NCI-H1436 treated with DMSO at 0.1 percent for 48 hours (cell line): ENCODE measurements at places on chromosomes 4 and X.

GRCh38 chr4:147799986-147800555 is 68.2 kb downstream of the ARHGAP10 start:
- no peak for DNase-seq

DNA sequence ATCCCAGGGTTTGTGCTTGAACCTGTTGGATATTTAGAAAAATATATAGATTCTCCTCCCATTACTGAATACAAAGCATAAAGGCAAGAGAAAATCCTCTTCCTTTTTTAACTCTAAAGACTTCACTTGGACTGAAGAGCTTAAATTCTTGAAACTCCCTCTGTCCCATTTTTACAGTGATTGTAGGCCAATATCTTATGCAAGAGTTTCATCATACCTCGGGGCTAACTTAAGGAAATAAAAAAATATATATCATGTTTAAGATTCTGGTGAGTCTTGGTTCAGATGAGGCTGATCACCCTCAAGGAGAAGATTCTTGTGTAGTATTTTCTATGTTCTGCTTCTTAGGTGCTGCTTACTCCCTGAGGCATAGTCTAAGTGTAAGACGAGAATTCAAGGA is 1449.6 kb downstream of the C4orf33 start:
- DNase-seq: no peak

GRCh38 chr4:173169428-173170181 is 994 bp downstream of the GALNT7 start:
- no peak for DNase-seq

DNA sequence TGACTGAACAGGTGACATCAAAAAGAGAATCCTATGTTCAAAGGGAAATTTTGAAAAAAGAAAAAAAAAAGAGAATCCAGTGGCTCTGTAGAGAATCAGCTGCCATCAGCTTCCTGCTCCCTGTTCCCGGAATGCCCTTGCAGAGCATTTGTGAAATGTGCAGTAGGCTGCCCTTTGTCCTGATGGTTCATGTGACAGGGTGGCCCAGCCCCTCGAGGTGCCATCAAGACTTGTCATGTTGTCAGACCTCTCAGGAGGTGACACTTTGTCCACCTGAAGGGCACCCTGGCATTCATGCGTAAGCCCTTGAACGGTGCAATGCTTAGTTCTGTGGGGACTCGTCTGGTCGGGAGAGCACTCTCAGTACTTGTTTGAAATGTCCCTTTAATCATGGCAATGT is 71.4 kb downstream of the CLDN34 start:
- DNase-seq: no peak

DNA sequence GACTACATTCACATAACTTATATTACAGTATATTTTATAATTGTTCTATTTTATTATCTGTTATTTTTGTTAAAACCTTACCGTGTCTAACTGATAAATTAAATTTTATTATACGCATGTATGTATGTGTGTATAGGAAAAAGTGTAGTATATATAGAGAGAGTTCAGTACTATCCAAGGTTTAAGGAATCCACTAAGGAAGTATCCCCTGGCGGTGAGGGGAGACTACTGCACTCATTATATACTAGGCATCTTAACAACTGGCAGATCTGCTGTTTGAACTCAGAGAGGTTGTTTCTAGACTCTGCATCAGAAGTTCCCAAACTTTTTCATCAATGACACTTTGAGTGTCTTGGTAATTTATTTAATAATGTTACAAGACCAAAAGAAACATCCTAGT is 70.9 kb downstream of the NDST4 start:
- DNase-seq: no peak

DNA sequence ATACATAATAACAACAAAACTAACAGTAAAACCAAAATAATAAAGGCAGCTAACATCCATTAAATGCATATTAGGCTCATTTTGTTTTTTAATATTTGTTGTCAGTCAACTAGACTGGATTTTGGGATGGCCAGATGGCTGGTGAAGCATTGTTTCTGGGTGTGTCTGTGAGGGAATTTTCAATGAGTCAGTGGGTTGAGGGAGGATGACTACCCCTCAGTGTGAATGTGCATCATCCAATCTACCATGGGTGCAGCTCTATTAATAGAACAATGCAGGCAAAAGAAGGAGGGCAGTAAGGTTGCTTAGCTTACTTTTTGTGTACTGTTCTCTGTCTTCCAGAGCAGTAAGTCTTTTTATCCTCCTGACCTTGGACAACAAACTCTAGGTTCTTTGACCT is 484.2 kb upstream of the HS3ST1 start:
- no peak for DNase-seq

- peak; percentile 11 for DNase-seq
Observed at GRCh38 chr4:150217808-150218207, 139.6 kb downstream of the DCLK2 start.

GRCh38 chrX:3990569-3990968 is 277.1 kb upstream of the PRKX start:
- DNase-seq: no peak

DNA sequence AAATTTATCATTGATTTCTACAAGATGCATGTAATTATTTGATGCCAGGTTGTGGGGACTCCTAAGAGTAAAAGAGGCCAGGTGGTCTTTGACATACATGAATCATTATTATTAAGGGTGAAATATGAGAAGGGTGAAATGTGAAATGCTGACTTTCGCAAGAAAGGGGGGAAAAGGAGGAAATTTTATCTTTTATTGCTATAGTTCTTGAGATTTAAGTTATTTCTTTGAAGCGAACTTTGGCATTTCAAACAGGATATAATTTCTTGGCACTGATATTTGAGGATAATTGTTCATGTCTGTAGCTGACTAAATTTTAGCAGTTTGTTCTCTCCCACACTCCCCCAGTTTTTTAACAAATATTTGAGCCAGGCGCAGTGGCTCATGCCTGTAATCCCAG is 80.1 kb downstream of the TMEM131L start:
- no peak for DNase-seq

DNA sequence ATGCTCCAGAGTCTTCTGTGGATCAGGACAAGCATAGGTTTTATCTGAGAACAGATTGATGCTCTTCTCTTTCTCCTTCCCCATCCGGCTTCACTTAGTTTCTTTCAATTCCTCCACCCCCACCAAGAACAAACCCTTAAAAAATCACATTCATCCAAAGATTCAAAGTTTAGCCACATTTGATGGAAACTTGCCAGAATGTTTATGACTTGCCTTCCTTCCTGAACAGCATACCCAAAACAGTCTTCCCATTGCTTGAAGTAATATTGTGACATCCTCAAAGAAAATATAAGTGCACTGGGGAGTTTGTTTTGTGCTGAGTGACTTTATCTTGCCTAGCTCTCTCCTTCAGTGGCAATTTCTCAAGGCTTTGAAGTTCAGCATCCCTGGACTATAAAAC is 83.0 kb downstream of the MAGEB17 start:
- no peak for DNase-seq

DNA sequence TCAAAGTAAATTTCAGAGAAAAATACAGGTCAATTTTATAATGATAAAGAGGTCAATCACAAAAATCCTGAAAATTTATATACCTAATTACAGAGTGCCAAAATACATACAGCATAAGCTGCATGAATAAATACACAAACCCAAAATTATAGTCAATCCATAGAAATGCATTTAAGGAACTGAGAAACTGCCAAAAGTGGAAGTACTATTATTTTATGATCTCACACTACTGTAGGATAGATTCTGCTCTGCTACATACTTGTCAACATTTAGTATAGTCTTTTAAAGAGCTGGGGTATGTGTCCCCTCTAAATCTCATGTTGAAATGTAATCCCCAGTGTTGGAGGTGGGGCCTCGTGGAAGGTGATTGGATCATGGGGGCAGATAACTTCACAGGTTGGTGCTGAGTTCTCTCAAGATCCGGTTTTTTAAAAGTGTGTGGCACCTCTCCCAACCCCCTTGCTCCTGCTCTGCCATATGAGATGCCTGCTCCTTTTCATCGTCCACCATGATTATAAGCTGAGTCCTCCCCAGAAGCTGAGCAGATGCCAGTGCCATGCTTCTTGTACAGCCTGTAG is 31.8 kb downstream of the CHIC2 start:
- no peak for DNase-seq

DNA sequence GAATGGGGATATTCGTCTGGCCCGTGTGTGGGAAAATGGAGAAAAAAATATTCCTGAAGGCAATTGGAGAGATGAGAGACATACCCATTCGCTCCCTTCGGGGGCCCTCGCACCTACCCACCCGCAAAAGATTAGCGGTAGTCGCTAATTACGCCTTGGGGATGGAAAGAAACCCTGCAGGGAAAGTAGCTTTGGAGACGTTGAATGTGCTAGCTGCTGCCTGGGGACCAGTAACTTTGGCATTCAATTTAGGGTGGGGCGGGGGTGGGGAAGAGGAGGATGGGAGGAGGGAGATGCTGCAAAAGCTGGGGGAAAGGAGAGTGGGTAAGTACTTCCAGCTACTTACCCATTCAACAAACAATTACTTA is 407 bp upstream of the ZC4H2 start:
- DNase-seq: no peak

DNA sequence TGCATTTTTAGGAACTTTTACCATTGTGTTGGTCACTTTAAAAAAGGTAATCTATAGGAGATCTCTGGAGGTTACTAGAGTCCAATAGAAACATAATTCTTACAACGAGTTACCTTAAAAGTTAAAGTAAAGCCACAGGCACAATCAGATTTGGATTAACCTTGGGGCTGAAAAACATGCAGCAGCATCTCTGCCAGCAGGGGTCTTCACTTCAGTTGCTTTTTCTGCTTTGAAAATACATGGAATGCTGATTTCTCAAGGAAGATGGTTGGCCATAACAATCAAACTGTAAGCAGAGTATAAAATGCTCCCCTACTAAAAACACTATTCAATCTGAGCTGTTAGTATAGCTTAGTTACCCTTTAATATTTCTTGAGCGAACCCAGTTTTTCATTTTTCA is 1072.3 kb upstream of the PCDH10 start:
- DNase-seq: no peak

GRCh38 chr4:34182306-34182705 is 2062.0 kb downstream of the ARAP2 start:
- DNase-seq: no peak

- no peak for DNase-seq
Observed at GRCh38 chrX:40663880-40664630, 16.7 kb upstream of the CXorf38 start.

DNA sequence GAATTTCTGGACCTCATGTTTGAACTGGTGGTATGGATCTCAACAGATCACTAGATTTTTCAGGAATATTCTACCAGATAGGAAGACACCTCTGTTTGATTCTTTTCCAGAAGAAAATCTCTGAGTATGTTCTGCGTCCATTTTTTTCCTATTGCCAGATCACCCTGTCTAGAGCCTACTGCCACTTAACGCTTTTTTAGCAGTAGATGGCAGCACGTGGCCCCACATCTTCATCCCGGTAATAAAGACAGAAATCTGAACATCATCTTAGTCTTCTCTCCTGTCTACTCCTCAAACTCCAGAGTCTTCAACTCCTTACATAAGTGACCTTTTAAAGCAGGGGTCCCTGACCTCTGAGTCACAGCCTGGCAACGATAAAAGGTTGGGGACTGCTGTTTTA is 184.7 kb downstream of the TMA16 start:
- no peak for DNase-seq

DNA sequence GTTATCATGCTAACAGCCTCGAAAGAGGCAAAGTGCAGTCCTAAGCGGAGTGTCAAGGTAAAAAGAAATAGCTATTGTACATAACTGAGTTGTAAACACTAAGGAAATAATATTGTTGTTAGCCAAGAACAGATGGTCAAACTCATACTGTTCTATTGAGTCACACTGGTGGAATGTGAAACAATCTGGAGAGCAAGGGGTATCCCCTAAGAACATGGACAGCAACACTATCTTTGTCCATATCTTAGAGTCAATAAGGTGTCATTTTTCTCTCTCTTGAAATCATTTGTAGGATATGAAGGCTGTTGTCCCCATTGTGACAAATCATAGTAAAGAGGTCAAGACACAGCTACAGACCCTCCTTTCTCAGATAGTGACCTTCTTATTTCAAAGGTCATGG is 4.5 kb upstream of the PDGFC start:
- no peak for DNase-seq
